ENCODE measurements at places on chromosomes 12 and 14.

DNA sequence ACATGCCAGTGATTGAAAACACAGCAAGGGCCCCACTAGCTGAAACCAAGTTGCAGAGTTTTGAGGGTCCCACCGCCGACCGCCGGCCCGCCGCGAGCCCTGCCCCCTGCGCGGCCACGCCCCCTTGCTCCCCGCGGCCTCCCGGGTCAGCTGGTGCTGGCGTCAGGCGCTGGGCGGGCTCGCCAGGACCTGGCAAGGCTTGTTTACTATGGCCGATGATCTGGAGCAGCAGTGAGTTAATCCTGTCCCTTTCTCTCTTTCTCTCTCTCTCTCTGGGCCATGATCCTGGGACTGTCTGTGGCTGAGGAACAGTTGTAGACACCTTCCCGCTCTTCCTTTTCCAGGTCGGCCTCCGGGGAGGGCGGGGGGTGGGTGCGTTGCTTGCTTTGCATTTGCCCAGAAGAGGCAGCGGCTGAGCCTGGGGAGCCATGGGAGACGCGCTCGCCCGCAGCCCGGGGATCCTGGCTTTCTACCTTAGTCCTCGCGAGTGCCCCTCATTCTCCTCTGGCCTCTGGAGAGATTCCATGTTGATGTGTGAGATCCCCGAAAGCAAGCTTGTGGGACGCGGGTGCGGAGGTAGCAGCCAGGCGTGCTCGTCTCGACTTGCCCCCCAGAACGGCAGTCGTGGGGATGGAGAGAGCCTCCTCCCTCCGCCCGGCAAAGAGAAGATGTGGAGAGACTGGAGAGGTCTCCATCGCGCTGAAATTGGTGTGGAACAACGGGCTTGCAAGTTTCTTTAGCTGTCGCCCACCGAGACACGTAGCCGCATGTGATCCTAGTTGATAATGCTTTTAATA is at the start of gene ABHD4:
ABHD4 (plus strand) TSS at position 202 of the 797 bp plus-strand sequence; CDS start at position 209, 7 bp downstream.
- DNase-seq = peak; percentile 70

- no peak for DNase-seq
Observed at GRCh38 chr12:34016361-34016760, 5.9 kb upstream of the ALG10 start.

DNA sequence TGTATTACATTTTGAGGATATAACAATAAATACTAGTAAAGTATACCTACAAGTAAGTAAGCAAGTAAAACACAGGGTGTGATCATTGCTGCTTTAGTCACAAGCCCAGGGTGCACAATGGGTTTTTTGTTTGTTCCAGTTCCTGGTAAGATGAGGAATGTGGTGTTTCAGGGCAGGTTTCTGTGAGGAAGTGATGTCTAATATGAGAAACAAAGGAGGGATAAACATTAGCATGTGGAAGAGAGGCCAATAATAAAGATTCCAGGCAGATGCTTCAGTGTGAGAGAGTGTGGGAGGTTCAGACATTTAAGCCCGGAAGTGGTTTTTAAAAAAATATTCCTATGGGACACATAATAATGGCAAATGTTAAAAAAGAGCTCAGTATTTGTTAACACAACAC is 808.1 kb upstream of the USP15 start:
- no peak for DNase-seq

DNA sequence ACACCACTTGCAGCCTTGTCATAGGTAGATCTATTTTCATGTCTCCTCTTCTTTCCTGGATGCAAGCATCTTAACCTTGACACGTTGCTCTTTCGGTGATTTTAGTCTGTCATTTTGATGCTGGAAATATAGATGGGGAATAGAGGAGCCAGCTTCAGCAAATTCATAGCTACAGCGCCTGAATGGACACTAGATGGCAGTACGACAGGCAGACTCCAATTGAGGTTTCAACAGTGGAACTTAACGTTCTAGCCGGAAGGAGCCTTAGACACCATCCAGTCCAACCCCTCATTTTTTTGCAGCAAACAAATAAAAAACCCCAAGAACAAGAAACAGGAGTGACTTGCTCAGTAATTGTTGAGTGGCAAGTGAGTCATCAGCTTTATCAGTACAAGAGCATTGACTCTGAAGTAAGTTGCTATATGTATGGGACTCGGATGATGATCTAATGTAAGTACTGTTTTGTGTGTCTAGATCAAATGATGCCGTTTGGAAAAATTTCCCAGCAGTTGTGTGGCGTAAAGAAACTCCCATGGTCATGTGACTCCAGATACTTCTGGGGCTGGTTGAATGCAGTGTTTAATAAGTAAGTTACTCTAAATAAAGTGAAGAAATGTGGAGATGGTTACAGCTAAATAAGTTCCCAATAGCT is 9.0 kb downstream of the DMAC2L start:
- peak; percentile 81 for DNase-seq

- DNase-seq = peak; percentile 87
Observed at GRCh38 chr12:26740991-26741390, 92.0 kb downstream of the ITPR2 start.

DNA sequence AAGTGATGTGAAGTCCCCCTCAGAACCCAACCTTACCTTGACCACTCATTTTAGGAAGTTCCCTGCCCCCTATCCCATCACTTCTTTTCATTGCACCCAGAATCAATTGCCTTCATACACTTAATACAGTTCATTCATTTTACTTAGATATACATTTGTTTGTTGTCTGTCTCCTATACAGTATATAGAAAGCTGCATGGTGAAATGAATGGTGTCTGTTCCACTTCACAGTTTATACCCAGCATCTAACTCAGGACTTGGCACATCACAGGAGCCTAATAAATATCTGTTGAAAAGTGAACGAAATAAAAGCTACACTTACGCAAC is 38.3 kb upstream of the TXNRD1 start:
- DNase-seq = no peak

All from NCI-H82 (cell line).